ENCODE measurements at places on chromosomes 6 and 20. TPM values are rescaled to one million over a fixed set of nuclear protein-coding genes. Genes with fewer than 3 reads are reported as not detected.

- DNase-seq = no peak
Observed at GRCh38 chr6:26501482-26501986, 1.4 kb downstream of the BTN1A1 start.

GRCh38 chr6:142429195-142429594 lies 127.4 kb downstream of the ADGRG6 start:
- no peak for DNase-seq

DNA sequence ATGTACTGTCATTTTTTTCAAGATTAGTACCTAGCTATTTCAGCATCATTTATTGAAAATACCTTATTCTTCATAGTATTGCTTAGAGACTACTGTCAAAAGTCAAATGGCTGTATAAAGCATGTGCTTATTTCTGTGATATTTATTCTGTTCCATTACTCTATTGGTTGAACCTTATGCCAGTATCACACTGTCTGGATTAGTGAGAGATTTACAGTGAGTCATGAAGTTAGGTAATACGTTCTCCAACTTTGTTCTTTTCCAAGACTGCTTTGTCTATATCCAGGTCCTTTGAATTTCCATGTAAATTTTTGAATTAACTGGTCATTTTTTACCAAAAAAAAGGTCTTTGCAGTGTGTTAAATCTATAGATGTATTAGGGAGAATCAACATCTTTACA lies 18.6 kb upstream of the RNF217 start:
- DNase-seq = no peak

GRCh38 chr20:49987015-49987867 lies 4.5 kb downstream of the SNAI1 start:
- no peak for DNase-seq

EFCAB8 gene
- 1.1 TPM for total RNA-seq

MUC21 gene
- not detected for total RNA-seq

Data from Panc1 (cell line).